ENCODE measurements at places on chromosomes 16 and 17. TPM values are rescaled to one million over a fixed set of nuclear protein-coding genes. Genes with fewer than 3 reads are reported as not detected.

The LGALS9B gene
- total RNA-seq: not detected

The SLC52A1 gene
- total RNA-seq: 0.41 TPM

The CCDC144A gene
- 0.88 TPM for total RNA-seq

The VMO1 gene
- total RNA-seq: 1.5 TPM

The CRISPLD2 gene
- total RNA-seq: 3.0 TPM

The CHMP1A gene
- 82.5 TPM for total RNA-seq

The PROCA1 gene
- total RNA-seq: 2.0 TPM

The APOH gene
- 3.6 TPM for total RNA-seq

The C16orf54 gene
- total RNA-seq: not detected
